ENCODE measurements at places on chromosomes 7 and 10.
A peak's percentile ranks its signal among the peaks of the same experiment; 100 is the strongest.

DNA sequence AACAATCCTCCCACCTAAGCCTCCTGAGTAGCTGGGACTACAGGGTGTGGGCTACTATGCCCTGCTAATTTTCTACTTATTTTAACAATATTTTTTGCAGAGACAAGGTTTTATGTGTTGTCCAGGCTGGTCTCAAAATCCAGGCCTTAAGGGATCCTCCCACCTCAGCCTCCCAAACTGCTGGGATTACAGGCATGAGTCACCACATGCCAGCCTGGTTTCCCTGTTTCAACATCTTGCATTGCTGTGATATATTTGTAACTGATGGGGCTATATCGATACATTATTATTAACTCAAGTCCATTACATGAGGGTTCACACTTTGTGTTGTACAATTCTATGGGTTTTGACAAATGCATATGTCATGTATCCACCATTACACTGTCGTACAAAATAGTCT lies 41.9 kb upstream of the OGDHL start:
- DNase-seq = no peak

DNA sequence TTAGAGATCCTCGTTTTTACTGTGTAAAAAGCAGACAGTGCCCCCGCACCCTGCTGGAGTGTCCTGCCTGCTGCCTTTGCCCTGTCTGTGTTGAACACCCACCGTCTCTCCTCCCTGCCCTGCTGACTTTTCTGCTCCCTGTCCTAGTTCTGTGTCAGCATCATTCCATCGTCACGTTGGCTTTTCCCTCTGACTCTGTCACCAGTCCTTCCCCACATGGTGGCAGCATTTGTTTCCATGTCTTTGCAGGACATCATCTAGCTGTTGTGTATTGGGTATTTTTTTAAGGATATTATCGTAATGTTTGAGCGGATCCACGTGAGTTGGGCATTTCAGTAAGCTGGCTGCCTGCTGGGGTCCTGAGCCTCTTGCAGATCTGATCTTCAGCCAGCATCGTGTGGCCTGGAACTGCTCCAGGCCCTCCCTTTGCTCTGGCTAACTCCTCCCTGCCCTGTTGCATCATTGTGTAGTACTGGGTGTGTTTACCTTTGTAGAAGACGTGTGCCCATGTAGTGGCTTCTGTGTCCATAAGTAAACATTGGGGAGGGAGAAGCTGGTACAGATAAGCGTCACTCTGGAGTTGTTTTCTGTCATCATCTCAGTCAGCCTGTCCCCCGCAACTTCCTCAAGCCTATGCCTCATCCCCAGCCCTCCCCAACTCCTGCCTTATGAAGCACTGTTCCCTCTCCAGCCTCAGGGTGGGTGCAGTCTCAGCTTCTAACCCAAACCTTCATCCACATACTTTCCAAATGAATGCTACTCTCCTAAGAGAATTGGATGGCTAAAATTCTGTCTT lies 44.3 kb downstream of the TRRAP start:
- no peak for DNase-seq

DNA sequence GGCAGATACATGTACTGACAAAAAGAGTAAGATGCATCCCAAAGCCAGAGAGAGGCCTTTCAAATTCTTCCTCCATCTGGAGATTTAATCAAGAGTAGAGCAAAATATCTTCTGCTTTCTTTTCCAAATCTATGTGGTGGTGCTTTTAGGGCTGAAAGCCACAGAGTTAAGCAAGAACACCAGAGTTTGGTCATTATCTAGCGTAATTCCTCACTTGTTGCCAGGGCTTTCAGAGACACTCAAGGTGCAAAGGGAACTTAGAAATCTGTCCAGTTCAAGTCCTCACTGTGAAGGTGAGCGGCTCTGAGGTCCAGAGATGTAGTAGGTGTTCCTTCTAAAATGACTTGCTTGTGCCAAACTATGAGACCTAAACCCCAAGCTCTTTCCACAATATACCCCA lies 10.9 kb upstream of the NFE2L3 start:
- no peak for DNase-seq

DNA sequence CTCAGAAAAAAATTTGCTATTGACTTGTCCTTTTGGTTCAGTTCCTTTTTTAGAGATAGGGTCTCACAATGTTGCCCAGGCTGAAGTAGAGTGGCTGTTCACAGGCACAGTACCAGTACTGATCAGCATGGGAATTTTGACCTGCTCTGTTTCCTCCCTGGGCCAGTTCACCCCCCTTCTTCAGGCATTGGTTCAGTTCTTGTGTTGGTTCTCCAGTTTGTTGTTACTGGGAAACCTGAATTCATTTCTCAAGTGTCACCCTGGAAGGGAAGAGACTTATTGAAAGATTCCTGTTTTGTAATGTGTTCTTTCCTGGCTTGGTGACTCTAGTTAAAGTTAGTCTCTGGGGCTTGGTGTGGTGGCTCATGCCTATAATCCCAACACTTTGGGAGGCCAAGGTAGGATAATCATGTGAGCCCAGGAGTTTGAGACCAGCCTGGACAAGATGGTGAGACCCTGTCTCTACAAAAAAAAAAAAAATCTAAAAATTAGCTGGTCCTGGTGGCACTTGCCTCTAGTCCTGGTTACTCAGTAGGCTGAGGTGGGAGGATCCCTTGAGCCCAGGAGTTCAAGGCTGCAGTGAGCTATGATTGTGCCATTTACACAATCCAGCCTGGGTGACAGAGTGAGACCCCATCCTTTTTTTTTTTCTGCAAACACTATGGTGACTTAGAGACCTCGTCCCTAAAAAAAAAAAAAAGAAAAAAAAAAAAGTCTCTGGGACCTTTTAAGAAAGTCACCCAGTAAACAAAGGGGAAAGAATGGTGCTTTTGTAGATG lies 52.7 kb downstream of the CNNM2 start:
- no peak for DNase-seq

DNA sequence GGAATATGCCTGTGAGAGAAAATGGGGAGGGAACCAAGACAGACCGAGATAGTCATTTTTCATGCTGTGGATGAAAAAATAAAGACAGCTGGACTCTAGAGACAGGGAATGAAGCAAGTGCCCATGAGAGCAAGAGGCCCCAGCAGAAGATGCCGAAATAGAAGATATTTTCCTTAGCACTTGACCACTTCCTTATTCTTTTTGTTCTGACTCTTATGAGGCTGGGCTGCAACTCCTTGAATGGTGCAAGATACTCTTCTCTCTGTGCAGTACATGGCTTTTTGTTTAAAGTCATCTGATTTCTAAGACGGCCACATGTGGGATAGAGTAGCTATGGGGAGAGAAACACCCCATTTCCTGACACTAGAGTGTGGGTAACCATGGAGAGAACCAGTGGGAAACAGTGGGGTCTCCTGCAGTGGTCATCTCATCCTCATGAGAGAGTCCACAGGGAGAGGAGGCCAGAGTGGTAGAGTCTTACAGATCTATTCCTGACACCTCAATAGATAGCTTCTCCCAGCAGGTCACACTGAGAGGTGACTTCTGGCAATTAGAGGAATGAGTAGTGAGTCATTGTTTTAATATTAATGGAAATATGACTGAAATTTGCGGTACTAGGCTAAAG lies 18.0 kb upstream of the VCL start:
- no peak for DNase-seq

DNA sequence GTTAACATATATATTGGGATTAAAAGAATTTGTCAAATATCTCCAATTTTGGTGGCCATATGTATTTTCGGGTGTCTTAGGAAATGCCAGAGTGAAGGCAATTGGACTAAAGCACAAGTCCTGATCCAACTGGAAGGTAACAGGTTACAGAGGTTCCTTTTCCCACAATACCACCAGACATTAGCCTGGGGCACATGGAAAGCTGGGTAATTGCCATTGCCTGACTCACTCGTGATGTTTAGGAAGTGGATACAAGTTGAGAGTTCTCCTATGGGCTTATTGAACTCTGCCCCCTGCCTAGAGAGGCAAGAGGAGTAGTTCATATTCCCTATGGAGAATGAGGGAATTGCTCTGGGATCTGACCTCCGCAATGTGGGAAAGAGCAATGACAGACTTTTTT lies 5.7 kb downstream of the DNAH11 start:
- DNase-seq = no peak

DNA sequence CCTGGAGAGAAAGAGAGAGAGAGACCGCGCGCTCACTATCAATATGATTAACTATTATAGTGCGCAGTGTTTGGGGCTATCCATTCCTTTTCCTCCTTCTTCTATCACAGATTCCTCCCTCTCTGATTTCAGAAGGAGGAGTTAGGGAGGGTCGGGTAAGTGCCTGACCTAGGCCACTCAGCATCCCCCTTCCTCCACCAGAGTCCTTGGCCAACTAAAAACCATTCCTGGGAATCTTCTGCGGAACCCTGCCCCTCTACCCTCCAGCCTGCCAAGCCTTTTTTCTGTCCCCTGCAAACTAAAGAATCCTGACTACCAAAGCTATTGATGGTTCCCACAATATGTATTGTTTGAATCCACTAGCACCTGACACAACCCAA lies 256.2 kb upstream of the NFE2L3 start:
- DNase-seq = no peak

DNA sequence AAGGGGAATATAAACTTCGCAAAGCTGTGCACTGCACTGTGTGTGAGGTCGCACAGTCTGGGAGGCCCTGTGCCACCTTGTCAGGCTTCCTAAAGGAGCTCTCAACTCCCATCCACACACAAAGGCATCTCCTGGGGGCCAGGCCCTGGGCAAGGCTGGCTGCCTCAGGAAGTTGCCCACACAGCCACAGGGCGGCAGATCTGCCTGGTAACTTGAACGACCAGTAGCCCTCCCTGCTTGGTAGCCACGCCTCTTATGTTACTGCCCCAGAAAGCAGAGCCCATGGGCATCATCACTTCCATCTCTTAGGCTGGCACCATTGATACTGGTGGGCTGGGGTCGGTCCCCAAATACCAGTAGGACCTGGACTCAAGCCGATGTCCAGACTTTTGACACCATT lies 82.8 kb downstream of the HECW1 start:
- DNase-seq = no peak

- DNase-seq = no peak
Measured at GRCh38 chr7:76121044-76121443, 73.1 kb downstream of the MDH2 start.

DNA sequence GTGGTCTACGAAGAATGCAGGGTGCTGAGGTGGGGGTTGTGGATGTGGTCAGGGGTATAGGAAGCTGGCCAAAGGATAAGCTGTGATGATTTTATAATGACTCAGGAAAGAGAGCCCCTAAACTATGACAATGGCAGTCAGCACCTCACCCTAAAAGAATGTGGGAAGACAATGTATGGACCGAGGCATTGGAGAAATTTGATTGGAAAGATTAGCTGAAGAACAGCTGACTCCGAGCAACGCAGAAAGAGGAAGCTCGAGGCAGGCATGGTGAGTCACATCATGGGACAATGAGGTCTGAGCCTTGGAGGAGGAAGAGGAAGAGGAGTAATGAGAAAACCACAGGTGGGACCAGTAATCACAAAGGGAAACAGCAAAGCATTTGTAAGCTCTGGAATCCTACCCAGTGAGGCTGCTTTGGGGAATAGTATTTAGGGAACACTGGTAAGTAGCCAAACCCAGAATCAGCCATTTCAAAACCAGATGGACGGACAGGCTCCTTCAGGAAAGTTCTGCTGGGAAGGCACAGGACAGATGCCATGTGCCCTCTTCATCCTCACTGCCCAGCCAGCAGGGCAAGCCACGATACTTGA lies 295.4 kb downstream of the PRPF18 start:
- DNase-seq = no peak

- DNase-seq = no peak
Measured at GRCh38 chr10:28940158-28940888, 263.0 kb downstream of the BAMBI start.

GRCh38 chr7:39949971-39950472 lies at the start of gene CDK13:
Gene CDK13, plus strand, starts transcription at chr7:39950256. Its CDS starts 386 bp downstream, at chr7:39950642.
- DNase-seq = peak; percentile 99

DNA sequence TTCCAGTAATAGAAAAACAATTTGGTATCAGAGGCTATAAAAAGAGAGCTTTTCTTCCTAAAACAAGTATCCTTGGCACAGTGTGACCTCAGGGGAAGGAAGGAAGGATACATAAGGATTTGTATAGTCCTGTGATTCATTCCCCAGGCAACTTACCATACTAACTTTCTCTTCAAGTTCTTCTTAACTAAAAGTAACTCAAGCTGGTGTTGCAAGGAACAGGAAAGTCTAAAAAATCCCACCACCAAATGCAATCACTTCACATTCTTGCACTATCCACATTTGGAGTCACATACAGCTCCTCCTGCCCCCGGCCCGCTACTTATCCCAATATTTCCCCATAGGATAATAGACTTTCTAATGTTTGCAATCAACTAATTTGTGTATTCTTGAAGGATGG lies 84.8 kb downstream of the PRKAG2 start:
- DNase-seq = no peak

- DNase-seq = no peak
Measured at GRCh38 chr10:535952-536351, 153.5 kb downstream of the DIP2C start.

GRCh38 chr7:41224063-41224763 lies 478.7 kb downstream of the INHBA start:
- no peak for DNase-seq

DNA sequence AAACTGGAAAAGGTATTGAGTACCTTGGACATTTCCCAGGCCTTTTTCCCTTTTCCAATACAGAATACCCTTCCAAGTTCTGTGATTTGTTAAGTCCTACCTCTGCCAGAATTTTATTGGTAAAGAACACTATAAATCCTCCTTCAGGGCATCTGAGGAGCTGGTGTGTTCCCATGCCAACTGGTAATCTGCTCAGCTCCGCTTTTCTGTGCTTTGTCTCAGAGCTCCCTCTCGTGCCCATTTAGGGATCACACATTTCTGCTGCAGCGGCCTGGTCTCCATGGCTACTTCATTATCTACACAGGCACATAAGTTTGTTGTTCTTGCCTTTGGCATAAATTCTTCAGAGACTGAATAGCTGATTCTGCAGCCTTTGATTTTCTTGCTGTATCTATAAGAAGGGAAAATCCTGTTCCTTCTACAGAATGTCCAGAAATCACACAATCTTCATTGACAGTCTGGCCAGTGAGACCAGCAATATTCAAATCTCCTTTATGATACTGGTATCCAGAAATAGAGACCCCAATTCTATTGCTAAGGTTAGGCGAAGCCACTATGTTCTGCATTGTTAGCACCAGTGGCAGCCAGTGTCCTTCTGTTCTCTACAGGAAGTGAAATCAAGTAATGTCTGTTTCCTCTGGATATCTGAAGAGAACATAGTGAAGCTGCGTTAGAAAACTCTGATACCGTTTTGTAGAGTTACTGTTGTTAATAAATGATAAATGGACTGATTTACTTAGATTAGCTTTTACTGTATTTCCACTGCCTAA lies 51.9 kb downstream of the DENND11 start:
- peak; percentile 14 for DNase-seq

DNA sequence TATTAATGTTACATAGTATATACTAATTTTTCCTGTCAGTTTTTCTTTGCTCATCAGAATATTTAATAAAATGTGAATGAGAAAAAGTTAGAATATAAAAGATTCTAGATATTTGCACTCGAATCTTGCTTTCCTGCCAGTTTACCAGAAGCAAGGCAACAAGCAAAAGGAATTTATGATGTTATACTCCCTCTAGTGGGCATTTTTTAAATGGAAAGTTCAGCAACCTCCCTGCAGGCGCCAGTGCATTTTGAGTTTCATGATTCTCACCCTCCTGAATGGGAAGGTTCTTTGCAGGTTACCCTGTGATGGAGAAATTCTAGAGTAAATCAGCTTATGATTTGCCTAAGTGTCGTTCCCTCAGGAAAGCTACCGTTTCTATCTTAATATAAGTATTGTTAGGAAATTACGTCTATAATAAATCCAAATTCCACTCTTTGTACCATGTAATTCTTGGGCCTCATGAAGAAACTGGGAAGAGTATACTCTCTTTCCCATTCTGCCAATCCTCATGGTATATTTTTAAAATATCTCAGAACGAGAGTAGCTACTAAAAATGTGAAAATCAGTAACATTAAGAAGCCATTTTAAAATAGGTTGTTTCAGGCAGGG lies 350.0 kb downstream of the CRPPA start:
- DNase-seq = peak; percentile 34
